Thyroid gland (tissue), 4 donors: ENCODE measurements at places on chromosomes 2 and 18. TPM values are rescaled to one million over a fixed set of nuclear protein-coding genes. Genes with fewer than 3 reads are reported as not detected.

- no peak for DNase-seq
- no peaks in the 10 kb centered on the region for H3K36me3 ChIP-seq
- no peaks in the 10 kb centered on the region for H3K4me1 ChIP-seq
- no peaks in the 10 kb centered on the region for H3K27me3 ChIP-seq
- no peak overlapping the region for H3K4me3 ChIP-seq
Observed at GRCh38 chr2:98390571-98391476, 44.6 kb downstream of the CNGA3 start.

- H3K36me3 ChIP-seq = no peaks in the 10 kb centered on the region
- H3K27me3 ChIP-seq = no peaks in the 10 kb centered on the region
- peaks cover 8% of the 10 kb centered on the region for H3K4me1 ChIP-seq
- no peak overlapping the region for H3K27ac ChIP-seq
- no peak overlapping the region for H3K4me3 ChIP-seq
- DNase-seq = no peak
Observed at GRCh38 chr18:22477222-22477621, 59.5 kb upstream of the CTAGE1 start.

- peaks cover 13% of the 10 kb centered on the region for H3K36me3 ChIP-seq
- H3K4me1 ChIP-seq = no peaks in the 10 kb centered on the region
- no peak overlapping the region for H3K27ac ChIP-seq
- DNase-seq = no peak
- H3K4me3 ChIP-seq = no peak overlapping the region
Observed at GRCh38 chr18:79305911-79306310, 89.8 kb upstream of the NFATC1 start.

DNA sequence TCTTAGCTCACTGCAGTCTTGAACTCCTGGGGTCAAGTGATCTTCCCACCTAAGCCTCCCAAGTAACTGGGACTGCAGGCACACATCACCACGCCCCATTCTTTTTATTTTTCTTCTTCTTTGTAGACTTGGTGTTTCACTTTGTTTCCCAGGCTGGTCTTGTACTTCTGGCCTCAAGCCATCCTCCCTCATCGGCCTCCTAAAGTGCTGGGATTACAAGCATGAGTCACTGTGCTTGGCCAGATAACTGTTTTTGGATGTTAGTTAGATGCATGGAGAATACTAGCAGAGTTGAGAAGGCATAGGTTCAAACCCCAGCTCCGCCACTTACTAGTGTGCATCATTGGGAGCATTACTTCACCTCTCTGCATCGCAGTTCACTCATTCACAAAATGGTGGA lies 88.3 kb downstream of the TXNL1 start:
- no peaks in the 10 kb centered on the region for H3K36me3 ChIP-seq
- no peak for DNase-seq
- H3K27me3 ChIP-seq = no peaks in the 10 kb centered on the region
- no peak overlapping the region for H3K27ac ChIP-seq

GRCh38 chr2:116467243-116467642 lies 1347.2 kb upstream of the DDX18 start:
- H3K36me3 ChIP-seq = no peaks in the 10 kb centered on the region
- H3K4me1 ChIP-seq = no peaks in the 10 kb centered on the region
- DNase-seq = no peak
- no peak overlapping the region for H3K4me3 ChIP-seq
- H3K27ac ChIP-seq = no peak overlapping the region

GRCh38 chr18:54607213-54608027 lies 16.4 kb downstream of the DYNAP start:
- H3K36me3 ChIP-seq = no peaks in the 10 kb centered on the region
- peak overlapping the region; percentile 73 for H3K27ac ChIP-seq
- DNase-seq = peak; percentile 37
- peak overlapping the region; percentile 29 for H3K4me3 ChIP-seq
- H3K27me3 ChIP-seq = no peaks in the 10 kb centered on the region

- DNase-seq = peak; percentile 59
- no peaks in the 10 kb centered on the region for H3K27me3 ChIP-seq
- peak overlapping the region; percentile 69 for H3K4me3 ChIP-seq
- H3K4me1 ChIP-seq = peaks cover 26% of the 10 kb centered on the region
- H3K36me3 ChIP-seq = peaks cover 13% of the 10 kb centered on the region
Observed at GRCh38 chr2:240586919-240587800, 626 bp downstream of the CAPN10 start.

DNA sequence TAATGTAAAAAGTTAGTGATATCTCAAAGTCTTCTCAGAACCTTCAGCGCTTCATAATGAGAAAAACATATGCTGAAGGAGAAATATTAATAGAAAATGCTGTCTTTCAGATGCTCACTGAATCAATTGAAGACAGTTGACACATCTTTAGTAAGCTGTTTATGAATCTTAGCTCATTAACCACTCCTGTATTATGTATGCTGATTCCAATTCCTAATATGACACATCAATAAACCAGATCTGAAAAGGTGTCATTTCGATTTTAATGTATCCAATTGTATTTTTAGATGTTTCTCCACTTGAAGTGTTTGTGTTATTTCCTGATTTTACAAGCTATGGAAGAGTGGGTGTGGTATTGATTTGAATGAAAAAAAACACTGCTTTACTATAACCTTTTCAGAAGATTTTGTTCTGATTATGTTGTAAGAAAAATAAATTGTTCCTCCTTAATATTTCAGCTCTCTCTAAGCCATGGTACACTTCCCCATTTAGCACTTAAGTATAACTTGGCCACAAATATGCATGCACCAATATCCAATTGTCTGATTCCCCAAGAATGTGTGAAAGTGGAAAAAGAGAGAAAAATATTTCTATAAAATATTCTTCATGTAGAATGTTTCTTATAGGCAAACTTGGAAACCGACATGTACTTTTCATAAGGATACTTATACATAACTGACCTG lies 569.8 kb downstream of the ARHGAP15 start:
- no peaks in the 10 kb centered on the region for H3K4me1 ChIP-seq
- H3K36me3 ChIP-seq = no peaks in the 10 kb centered on the region
- no peak for DNase-seq
- no peak overlapping the region for H3K27ac ChIP-seq
- H3K27me3 ChIP-seq = no peaks in the 10 kb centered on the region
- H3K4me3 ChIP-seq = no peak overlapping the region

GRCh38 chr2:188412190-188412589 lies 120.5 kb downstream of the GULP1 start:
- no peak overlapping the region for H3K4me3 ChIP-seq

GRCh38 chr2:98515250-98515991 lies 70.8 kb downstream of the INPP4A start:
- H3K27ac ChIP-seq = no peak overlapping the region
- DNase-seq = no peak
- no peaks in the 10 kb centered on the region for H3K27me3 ChIP-seq
- no peak overlapping the region for H3K4me3 ChIP-seq
- no peaks in the 10 kb centered on the region for H3K4me1 ChIP-seq

DNA sequence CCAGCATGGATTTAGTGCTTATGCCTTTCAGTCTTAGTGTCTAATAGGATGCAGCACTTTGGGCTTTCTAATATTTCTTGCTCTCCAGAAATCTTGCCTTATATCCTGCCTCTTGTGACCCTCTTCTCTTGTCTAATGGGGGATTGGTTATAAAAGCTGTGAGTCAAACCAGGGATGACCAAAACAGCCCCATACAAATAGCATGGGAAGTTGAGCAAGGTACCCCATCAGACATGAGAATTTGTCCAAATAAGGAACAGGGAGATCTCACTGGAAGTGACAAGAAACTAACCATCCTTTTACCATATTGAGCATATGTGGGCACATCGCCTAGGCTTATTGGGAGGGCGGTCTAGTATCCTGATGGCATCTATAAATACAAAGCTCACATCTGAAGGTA lies 78.8 kb upstream of the BZW1 start:
- no peak for DNase-seq
- H3K36me3 ChIP-seq = no peaks in the 10 kb centered on the region
- no peak overlapping the region for H3K4me3 ChIP-seq
- no peaks in the 10 kb centered on the region for H3K27me3 ChIP-seq
- H3K4me1 ChIP-seq = no peaks in the 10 kb centered on the region
- H3K27ac ChIP-seq = no peak overlapping the region

DNA sequence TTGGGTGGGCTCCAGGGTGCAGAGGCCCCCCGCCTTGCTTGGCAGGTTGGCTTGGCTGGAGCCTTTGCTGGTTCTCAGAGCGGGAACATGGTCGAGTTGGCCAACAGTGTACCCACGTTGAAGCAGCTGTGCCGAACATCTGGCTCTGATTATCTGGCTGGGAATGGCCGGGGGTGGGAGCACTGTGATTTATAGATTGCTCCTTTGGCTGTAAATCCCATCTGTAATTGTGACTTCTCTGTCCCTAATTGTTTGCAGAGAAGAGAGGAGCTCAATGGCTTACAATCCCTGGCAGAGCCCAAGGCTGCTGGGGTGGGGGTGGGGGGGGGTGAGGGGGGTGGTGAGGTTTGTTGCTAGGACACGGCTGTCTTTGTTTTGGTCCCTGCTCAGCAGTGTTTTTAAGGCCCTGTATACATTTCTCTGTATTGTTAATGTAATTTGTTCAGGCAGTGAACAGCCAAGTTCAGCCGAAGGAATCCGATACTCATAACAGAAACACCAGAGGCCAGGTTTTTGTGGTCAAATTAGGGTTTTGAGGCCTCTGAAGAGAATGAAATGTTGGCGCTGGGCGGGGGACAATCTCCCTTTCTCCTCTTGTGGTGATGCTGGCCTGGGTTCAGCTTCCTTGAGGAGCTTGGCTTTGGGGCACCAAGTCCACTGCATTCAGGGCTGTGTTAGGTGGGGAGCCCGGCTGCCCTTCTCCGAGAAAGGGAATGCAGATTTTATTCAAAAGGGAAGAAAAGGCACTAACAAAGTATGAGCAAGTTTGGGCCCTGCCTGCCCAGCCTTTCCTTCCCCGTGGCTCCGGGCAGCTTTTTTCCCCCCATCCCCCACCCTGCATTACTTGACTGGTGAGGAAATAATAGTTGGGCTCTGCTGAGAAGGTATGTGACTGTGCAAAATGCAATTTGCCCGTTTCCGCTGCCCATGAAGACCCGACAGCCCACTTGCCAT lies 82.5 kb downstream of the TCF7L1 start:
- H3K4me1 ChIP-seq = peaks cover 37% of the 10 kb centered on the region

GRCh38 chr2:1125633-1126370 lies 175.2 kb downstream of the SNTG2 start:
- no peak overlapping the region for H3K27ac ChIP-seq
- no peaks in the 10 kb centered on the region for H3K27me3 ChIP-seq
- DNase-seq = no peak
- no peaks in the 10 kb centered on the region for H3K36me3 ChIP-seq

DNA sequence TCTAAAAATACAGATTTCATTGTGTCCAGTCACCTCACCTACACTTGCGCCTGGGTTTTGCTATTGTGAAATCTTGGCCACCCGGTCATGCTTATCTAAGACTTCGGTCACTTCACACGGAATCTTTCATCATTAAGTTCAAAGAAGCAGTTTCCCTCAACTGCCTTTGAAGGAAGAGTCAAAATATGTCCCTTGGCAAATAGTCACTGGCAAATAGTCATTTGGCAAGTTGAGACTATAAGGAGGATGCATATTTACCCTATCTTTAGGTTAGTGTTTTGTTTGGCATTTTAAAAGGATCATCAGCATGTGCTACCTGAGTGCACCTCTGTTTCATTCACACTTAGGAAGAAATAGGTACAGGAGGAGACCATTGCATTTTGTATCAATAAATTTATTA lies 95.9 kb downstream of the FEZ2 start:
- H3K4me1 ChIP-seq = peaks cover 14% of the 10 kb centered on the region
- no peak for DNase-seq
- H3K27me3 ChIP-seq = no peaks in the 10 kb centered on the region

DNA sequence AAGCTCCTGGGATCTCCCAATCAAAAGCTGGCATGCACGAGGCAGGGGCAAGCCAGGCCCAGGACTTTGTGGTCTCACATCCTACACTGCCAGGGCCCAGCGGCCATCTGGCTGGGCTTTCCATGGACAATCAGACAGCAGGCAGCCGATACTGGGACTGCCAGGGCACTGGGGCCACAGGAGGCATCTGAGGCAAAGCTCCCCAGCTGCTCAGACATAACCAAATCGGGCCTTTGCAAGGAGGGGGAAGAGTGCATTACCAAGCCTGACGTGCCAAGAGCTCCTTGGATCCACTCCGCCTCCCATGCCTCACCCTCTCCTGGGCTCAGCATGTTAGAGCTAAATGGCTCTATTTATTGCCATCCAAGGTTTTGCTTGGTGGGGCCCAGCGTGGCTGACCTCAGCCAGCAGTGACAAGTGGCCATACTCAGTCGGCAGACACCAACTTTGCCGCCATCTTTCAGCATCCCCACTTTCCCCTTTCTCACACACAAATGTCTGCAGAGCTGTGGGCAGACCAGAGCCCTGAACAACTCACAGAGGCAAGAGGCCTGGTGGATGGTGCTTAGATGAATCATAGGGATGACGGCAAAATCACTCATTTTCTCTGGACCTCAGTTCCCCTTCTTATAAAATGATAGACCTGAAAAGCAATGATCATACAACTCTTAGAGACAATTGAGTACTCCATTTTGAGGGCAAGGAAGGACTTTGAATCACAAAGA lies 200.8 kb downstream of the TTC32 start:
- H3K27ac ChIP-seq = no peak overlapping the region
- no peaks in the 10 kb centered on the region for H3K27me3 ChIP-seq
- no peak overlapping the region for H3K4me3 ChIP-seq
- no peak for DNase-seq

DNA sequence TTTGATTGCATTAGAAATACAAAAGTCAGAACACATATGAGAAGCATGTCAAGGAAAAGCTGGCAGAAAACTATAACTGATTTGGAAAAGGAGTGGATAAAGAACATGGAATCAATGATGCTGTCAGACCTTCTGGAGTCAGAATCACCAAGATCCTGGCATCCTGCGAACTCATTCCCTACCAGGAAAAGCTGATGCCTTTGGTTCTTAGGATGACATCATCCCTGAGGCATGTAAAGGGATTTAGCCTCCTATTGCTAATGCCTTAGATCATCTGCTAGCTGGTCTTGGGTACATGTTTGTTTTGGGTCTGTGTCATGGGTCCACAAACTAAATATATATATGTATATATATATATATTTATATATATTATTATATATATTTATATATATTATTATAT lies 680.7 kb downstream of the EPHA4 start:
- no peaks in the 10 kb centered on the region for H3K36me3 ChIP-seq
- H3K4me1 ChIP-seq = no peaks in the 10 kb centered on the region
- no peaks in the 10 kb centered on the region for H3K27me3 ChIP-seq
- H3K27ac ChIP-seq = no peak overlapping the region

DNA sequence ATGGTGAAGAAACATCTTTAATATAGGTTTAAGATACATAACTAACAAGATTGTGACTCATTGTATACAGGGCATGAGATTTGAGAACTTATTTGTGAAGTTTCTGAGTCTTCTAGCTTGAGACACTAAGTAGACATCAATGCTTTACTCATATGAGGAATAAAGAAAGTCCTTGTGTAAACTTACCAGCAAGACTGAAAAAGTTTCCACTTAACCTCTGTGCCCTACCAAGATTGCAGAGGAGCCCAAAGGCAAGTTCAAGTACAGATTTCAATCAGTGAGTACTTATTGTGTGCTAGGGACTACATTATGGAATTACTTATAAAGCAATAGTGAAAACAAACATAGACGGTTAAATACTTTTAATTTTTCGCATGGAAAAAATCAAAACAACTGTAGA lies 1041.2 kb upstream of the CELF4 start:
- H3K4me1 ChIP-seq = no peaks in the 10 kb centered on the region
- no peak for DNase-seq
- H3K4me3 ChIP-seq = no peak overlapping the region
- no peaks in the 10 kb centered on the region for H3K27me3 ChIP-seq

The DSEL gene
- total RNA-seq = 6.8 TPM

The LGALSL gene
- 8.7 TPM for total RNA-seq

The DNAJB2 gene
- total RNA-seq = 79.0 TPM

The ELOA2 gene
- total RNA-seq = not detected

The EIPR1 gene
- total RNA-seq = 29.1 TPM

The LRRC30 gene
- total RNA-seq = not detected

The MATN3 gene
- total RNA-seq = 2.3 TPM

The ALK gene
- total RNA-seq = 0.34 TPM
